ENCODE measurements at places on chromosomes 2 and 18. TPM values are rescaled to one million over a fixed set of nuclear protein-coding genes. Genes with fewer than 3 reads are reported as not detected.

Gene GALM
- polyA plus RNA-seq, result 6.7 TPM

Gene SERPINB7
- not detected for polyA plus RNA-seq

Gene MC4R
- not detected for polyA plus RNA-seq

Gene EMILIN1
- 57.4 TPM for polyA plus RNA-seq

Gene OTOF
- 0.05 TPM for polyA plus RNA-seq

Gene AQP12B
- 0.03 TPM for polyA plus RNA-seq

Gene HOXD12
- not detected for polyA plus RNA-seq

Gene PARD3B
- polyA plus RNA-seq, result 5.0 TPM

Gene LYPD1
- 0.31 TPM for polyA plus RNA-seq

Gene G6PC2
- polyA plus RNA-seq, result 0.19 TPM

Gene IL1R1
- 20.6 TPM for polyA plus RNA-seq

Gene ATOH8
- polyA plus RNA-seq, result 57.5 TPM

Gene UGT1A8
- polyA plus RNA-seq, result not detected

Gene ADD2
- 0.97 TPM for polyA plus RNA-seq

Gene GPAT2
- polyA plus RNA-seq, result 1.6 TPM

Gene WDR75
- polyA plus RNA-seq, result 14.8 TPM

Gene ALMS1
- 8.6 TPM for polyA plus RNA-seq

Gene UBXN4
- 37.6 TPM for polyA plus RNA-seq

Gene CCL20
- 70.1 TPM for polyA plus RNA-seq

Gene ATP8B1
- 7.8 TPM for polyA plus RNA-seq

Gene OXER1
- 0.34 TPM for polyA plus RNA-seq

Gene PLCD4
- 0.21 TPM for polyA plus RNA-seq

Gene ST6GAL2
- 0.06 TPM for polyA plus RNA-seq

Gene GPBAR1
- 75.3 TPM for polyA plus RNA-seq

Gene AKAIN1
- not detected for polyA plus RNA-seq

Gene RAB6D
- polyA plus RNA-seq, result 0.03 TPM

Gene KIF1A
- polyA plus RNA-seq, result 0.18 TPM

Gene TXNDC2
- not detected for polyA plus RNA-seq

Gene KIF5C
- 1.7 TPM for polyA plus RNA-seq

Gene DCDC2C
- not detected for polyA plus RNA-seq

Gene CCDC68
- polyA plus RNA-seq, result 3.7 TPM

Gene RNU2-63P
- not detected for polyA plus RNA-seq

Gene POTEC
- 0.06 TPM for polyA plus RNA-seq

Gene LAMA1
- 0.34 TPM for polyA plus RNA-seq

Gene GCG
- polyA plus RNA-seq, result 1.2 TPM

Gene ERMN
- 0.05 TPM for polyA plus RNA-seq

Gene SGPP2
- polyA plus RNA-seq, result 1.6 TPM

All from adipose tissue (tissue), 3 donors.